ENCODE measurements at places on chromosomes 2 and 18.

DNA sequence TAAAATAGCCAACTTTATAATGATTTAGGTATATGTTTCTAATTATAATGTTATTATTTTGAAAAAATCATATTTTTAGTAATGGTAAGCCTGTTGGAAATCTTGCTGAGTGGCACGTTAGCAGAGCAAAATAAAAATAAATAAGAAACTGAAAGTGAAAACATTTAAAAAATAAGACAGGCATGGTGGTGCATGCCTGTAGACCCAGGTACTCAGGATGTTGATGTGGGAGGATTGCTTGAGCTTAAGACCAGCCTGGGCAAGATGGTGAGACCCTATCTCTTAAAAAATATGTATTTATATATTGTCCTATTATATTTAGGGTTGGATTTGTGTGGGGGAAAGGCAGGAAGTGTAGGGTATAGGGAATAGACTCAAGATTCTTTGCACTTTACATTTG lies 15.8 kb upstream of the ANKRD12 start:
- DNase-seq = no peak

- DNase-seq = no peak
These were observed 21.9 kb downstream of the CENPO start for GRCh38 chr2:24815171-24815570.

DNA sequence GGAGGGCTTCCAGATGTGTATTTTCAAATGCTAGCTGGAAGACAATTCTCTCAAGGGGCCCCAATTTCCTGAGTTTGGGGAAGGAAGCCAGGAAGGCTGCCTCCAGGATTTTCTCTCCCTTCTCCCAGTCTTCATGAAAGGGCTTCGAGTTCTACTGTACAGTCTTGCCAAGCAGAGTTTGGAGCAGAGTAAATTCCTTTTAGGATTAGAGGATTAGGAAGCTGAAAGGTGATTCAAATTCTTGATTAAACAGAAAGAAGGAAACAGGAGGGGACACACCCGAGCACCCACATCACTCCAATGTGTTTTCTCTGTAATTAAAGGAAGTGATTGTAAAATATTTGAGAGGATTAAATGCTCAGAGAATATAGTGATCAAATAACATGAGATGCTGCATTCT lies 217.8 kb downstream of the SETBP1 start:
- DNase-seq = no peak

- no peak for DNase-seq
These were observed 48.2 kb downstream of the CRIM1 start for GRCh38 chr2:36403675-36404230.

- no peak for DNase-seq
These were observed 24.3 kb downstream of the NCAPH start for GRCh38 chr2:96359866-96360265.

GRCh38 chr2:84338069-84338468 lies 121.0 kb downstream of the SUCLG1 start:
- no peak for DNase-seq

GRCh38 chr2:73078457-73079411 lies 7.2 kb upstream of the SFXN5 start:
- no peak for DNase-seq
